ENCODE measurements at places on chromosomes 12 and 14.

DNA sequence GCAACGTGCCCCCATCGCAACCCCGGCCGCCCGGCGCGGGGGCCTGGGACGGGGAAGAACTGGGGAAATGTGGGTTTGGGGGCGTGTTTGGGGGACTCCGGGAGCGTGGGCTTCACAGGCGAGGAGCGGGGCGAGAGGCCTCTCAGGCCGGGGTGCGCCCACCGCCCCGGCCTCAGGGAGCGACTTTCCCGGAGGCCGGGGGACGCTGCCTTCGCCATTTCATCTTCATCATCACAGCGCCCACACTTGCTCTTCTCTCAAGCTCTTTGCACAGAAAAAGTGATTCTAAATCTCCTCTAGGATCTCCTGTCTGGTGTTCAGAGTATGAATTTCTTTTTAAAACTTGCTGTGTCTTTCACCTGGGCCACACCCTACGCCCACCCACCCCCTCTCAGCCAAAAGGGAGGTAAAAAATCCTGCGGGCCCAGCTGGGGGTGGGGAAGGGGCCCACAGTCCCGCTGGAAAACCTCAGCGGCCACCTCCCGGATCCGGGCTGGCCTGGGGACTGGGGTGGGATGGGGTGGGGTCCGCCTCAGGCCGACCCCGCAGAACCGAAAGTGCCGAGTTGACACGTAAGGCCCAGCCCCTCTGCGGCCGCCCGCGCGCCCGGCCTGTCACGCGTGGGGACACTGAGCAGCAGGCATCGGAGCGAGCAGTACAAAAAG, 7.4 kb downstream of the CDKN1B start:
- peak; percentile 72 for DNase-seq

GRCh38 chr12:77485961-77486854, 344.5 kb upstream of the NAV3 start:
- DNase-seq = no peak

- DNase-seq = no peak
Measured at GRCh38 chr12:69474456-69474855, 4.3 kb downstream of the FRS2 start.

GRCh38 chr14:71250347-71250746, 343.1 kb downstream of the PCNX1 start:
- no peak for DNase-seq

Data from DMS53 (cell line).